ENCODE measurements at places on chromosomes 13 and 19.

- DNase-seq = no peak
Measured at GRCh38 chr19:32748497-32748896, 28.9 kb downstream of the TDRD12 start.

DNA sequence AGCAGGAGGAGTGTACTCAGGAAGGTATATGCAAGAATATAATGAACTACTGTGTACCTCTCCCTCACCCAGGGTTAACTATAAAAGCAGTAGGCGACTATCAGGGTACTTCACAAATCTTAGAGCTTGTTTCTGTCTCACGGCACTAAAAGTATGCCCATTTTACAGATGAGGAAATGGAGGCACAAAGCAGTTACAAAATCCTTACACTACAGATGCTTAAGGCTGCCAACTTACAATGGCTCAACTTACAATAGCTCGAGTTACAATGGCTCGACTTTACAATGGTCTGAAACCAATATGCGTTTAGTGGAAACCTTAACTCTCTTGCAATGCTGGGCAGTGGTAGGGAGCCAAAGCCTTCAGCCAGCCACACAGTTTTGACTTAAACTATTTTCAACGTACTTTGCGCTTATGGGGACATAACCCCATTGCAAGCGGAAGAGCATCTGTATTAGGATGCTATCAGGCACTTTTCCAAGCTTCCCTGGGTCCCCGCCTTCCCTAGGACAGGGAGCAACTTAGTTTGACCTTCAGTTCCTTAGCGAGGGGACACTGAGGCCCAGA lies 4.1 kb downstream of the FCER2 start:
- no peak for DNase-seq

GRCh38 chr19:13098277-13099072 lies 4.2 kb downstream of the LYL1 start:
- peak; percentile 19 for DNase-seq

GRCh38 chr19:33461256-33462111 lies 60.1 kb downstream of the PEPD start:
- no peak for DNase-seq

DNA sequence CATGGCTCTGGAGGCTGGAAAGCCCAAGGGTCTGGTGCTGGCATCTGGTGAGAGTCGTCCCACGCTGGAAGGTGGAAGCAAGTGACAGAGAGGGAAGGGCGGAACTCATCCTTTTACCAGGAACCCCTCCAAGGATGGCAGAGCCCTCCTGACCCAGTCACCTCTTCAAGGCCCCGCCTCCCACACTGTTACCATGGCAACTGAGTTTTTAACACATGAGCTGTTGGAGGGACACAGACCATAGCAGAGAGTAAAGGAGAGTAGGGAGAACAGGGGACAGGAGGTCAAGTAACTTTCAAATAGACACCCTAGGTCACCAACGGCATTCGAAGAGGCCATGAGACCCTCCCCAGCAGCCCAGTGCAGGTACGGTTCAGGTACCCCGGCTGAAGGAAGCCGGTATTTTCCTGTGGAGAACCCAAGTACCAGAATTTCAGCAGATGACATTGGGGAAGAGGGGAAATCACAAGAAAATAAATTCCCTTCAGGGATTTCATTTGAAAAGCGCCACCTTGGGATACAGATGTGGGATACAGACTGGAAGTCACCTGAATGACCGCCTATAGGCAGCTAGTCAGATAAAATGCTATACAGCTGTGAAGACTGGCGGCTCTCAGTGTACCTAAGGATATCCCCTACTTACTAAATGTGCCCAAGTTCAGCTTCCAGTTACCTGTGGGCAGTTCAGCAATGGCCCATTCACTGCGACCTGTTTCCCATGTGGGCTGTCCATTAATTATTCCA lies 8.0 kb downstream of the IL17D start:
- no peak for DNase-seq

DNA sequence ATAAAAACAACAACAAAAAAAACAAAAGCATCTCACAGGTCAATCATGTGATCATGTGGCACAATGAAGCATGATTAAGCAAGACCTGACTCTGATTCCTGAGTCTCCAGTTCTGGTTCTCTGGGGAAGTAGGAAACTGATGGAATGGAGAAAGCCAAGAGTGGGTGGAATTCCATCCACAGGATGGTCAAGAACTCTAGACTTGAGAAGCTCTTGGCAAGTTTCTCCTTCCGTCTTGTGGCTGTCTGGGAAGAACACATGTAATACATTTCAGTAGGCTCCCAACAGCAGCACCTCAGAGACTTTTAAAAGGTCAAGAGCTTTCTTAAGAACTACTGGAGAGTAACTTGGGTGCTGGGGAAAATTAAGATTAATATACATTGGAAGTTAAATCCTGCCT lies 78.6 kb upstream of the TSHZ3 start:
- DNase-seq = no peak

DNA sequence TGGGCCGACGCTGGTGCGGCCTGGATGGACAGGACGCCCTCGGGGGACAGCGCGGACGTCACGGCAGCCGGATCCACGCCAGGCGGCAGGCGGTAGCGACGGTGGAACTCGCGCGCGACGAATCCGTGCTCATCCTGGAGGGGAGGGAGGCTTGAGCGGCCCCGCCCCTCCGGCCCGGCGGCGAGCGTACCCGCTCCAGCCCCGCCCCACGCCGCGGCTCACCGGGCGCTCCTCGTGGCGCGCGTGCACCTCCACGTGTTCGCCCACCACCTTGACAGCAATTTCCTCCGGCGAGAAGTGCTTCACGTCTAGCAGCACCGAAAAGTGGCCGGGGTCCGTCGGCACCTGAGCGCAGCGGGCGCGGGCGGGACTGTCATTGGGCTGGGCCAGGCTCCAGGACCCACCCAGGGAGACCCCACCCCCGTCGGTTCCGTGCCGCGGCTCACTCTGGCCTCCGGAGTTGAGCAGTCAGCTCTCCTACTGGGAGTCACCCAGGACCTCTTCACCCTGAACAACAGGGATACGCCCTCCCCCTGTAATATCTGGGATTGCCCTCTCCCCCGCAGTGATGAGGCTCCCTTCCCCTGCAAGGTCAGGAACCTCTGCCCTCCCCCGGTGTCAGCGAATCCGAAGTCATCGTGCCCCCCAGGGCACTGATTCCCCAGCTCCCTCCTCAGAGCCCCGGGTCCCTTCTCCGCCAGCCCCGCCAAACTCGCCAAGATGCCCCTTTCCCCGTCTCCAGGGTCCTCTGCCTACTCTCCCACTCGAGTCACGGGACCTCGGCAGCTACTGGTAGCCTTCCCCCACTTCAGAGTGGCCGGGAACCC lies 1.1 kb downstream of the HSPB6 start:
- DNase-seq = no peak

DNA sequence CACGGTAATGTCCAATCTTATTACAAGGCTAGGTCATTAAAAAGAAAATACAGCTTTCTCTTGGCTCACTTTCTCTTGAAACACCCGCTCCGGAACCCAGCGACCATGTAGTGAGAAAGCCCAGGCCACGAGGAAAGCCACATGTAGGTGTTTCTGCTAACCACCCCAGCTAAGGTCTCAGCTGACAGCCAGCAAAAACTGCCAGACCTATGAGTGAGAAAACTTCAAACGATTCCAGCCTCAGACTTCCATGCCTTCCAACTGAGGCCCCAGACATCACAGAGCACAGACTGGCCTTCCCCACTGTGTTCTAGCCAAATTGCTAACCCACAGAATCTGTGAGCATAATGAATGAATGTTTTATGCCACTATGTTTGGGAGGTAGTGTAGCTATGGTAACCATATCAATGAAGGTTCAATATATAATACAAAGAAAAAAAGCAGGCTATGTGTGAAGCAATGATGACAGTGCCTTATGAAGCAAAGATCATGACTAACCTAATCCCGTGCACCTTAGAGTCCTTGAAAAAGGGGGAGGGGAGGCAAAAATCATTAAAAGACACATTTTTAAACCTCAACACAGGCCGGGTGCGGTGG lies 11.9 kb upstream of the TPTE2 start:
- DNase-seq = no peak

DNA sequence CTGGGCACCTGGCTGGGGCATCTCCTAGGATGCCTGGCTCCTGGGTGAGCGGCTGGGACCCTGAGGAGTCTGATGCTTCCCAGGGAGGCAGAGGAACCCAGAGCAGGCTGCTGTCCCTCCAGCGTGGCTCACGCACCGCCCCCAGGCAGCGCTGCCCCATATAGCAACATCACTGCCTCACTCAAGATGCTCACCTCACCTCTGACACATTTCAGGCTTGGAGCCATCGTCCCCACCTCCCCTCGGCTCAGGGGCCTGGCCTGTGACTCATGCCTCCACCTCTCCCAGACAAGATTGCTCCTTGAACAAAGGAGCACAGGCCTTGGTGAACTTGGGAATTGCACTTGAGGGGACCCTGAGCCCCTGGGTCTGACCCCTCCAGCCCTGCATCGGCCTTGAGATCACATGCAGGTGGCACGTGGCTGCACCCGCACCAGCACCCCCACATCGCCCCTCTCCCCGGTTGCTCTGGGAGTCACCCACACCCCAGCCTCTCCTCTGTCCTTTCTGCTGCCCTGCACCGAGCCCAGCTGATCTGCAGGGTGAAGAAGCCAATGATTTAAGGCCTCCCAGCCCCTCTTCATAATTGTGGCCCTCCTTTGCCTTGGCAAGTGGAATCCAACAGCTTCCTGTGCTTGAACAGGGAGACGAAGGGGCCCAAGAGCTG lies 11.2 kb downstream of the CEBPA start:
- no peak for DNase-seq

DNA sequence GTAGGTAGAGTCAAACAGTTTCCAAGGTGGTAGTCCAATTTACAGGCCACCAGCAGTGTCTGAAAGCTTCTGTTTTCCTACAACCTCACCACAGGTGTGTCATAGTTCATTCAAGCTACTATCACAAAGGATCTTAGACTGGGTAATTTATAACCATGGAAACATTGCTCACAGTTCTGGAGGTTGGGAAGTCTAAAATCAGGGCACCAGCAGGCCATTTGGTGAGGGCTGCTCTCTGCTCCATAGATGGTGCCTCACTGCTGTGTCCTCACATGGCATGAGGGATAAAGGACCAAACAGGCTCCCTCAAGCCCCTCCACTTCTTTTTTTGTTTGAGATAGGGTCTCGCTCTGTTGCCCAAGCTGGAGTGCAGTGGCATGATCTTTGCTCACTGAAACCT lies 60.6 kb downstream of the ING1 start:
- DNase-seq = no peak

DNA sequence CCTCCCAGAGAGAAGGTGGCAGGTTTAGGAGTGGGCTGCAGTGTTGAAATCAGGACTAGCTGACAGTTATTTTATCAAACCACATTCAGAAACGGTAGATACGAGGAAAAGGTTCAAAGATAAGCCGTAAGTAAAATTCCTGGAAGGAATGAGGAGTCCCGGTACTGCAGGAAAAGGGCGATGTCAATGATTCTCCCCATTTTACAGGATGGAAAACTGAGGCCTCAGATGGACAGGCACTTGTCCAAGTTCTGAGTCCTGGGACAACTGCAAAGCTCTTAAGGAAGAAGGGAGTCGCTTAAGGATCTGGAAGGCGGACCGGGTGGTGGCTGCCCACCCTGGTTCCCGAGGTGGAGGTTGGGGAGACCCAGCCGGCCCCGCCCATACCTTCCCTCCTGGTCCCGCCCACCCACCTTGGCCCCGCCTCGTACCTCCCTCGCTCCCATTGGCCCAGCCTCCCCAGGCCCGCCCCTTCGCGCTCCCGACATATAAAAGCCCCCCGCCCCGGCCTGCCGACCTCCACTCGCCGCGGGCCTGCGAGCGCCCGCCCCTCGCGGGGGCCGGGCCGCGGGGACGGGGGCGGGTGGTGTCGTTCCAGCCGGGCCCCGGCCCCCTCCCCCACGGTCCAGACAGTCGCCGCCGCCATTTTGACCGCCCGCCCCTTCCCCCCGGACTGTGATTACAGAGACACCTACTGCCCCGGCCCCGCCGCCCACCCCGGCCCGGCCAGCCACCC lies 603 bp downstream of the RFX1 start:
- DNase-seq = no peak

DNA sequence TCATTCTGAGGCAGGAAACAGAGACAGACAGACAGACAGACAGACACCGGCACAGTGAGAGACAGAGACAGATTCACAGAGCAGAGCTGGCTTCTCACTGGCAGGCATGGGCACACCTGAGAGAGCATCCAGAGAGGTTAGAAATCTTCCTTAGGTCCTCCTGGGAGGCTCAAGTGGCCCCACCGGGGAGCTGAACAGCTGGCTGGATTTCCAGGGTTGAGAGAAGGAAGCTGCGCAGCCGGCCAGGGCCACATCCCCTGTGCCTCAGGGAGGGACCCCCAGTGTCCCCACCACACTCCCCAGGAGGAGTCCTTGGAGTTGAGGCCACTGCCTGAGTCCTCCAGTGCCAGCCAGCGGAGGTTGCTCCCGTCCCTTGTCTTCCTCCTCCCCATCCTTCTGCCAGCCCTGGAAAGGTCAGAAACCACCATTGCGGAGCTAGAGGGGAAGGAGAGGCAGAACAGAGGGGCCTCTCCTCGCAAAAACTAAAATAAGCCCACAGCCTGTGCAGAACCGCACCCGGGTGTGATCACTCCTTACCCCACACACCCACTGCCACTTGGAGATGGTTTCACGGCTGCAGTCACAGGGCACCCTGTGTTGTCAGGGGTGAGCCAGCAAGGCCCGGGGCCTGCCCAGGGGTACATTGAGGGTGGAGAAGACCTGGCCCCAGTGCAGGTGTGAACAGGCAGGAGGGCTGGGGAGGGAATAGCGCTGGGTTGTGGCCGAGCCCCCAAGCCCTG lies 4.2 kb downstream of the FFAR3 start:
- no peak for DNase-seq

- no peak for DNase-seq
Measured at GRCh38 chr19:18202778-18203407, 949 bp downstream of the RAB3A start.

- DNase-seq = no peak
Measured at GRCh38 chr19:16915135-16915534, 26.3 kb downstream of the F2RL3 start.

- no peak for DNase-seq
Measured at GRCh38 chr19:623175-623916, 10.0 kb downstream of the POLRMT start.

DNA sequence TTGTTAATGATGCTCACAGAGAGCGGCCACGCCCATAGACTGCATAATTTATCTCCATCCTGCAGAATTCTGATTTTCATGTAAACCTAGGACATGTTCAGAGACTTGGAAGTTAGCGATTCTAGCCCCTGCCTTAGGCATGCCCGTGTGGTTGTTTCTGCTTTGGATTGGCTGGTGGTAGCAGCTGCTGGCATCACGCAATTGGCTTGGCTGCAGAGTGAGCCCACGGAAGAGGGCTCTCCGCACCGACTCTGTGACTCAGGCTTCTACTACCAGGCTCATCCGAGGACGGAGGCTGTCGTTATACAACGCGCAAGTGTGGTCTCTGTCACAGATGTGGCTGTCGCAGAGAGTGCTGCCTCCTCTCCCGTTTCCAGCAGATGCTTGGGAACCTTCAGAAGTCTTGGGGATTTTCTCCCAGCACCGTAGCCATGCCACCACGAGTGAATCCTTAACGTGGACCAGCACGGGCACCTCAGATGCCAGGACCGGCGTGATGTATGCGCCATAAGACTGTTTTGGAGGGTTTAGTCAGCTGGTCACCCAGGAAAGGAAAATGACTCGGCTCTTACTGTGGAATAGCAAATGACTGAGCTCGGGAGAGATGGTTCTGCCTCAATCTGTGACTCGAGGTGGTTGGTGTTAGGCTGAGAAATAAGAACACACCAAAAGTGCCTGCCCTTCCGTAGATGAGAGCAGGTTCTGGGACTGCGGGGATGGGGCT lies 61.0 kb upstream of the F7 start:
- DNase-seq = no peak
